ENCODE measurements at places on chromosomes 7 and 10.

GRCh38 chr10:74123081-74123480 lies 27.5 kb downstream of the AP3M1 start:
- DNase-seq: no peak

GRCh38 chr7:107690611-107691010 lies 30.0 kb downstream of the SLC26A4 start:
- DNase-seq: no peak

- no peak for DNase-seq
Observed at GRCh38 chr7:107836237-107837144, 33.5 kb upstream of the SLC26A3 start.

DNA sequence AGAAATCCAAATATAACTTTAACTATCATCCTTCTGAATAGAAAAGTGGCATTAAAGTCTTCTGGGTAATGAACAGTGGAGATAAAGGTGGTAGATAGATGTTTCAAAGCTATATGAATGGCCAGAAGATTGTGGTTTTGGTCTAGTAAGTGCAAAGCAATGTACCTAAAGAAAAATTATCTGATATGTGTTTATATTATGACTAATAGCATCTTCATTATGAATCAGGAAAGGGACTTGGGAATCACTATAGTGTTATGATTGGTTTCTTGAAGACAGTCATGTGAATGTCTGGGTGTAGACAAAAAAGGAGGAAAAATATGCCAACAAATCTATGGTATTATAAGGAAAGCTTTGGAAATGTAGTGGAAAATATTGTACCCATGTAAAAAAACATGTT lies 3.0 kb downstream of the ZNF518A start:
- DNase-seq: no peak

- DNase-seq: no peak
Observed at GRCh38 chr7:128726059-128726736, 13.0 kb upstream of the CALU start.
